ENCODE measurements at places on chromosomes 11 and 22.

- DNase-seq: no peak
These were observed 108.7 kb downstream of the CTTN start for GRCh38 chr11:70506986-70507385.

- DNase-seq: no peak
These were observed 38.1 kb downstream of the AHNAK start for GRCh38 chr11:62508336-62509058.

- no peak for DNase-seq
These were observed 19.6 kb downstream of the ACER3 start for GRCh38 chr11:76880314-76880713.

DNA sequence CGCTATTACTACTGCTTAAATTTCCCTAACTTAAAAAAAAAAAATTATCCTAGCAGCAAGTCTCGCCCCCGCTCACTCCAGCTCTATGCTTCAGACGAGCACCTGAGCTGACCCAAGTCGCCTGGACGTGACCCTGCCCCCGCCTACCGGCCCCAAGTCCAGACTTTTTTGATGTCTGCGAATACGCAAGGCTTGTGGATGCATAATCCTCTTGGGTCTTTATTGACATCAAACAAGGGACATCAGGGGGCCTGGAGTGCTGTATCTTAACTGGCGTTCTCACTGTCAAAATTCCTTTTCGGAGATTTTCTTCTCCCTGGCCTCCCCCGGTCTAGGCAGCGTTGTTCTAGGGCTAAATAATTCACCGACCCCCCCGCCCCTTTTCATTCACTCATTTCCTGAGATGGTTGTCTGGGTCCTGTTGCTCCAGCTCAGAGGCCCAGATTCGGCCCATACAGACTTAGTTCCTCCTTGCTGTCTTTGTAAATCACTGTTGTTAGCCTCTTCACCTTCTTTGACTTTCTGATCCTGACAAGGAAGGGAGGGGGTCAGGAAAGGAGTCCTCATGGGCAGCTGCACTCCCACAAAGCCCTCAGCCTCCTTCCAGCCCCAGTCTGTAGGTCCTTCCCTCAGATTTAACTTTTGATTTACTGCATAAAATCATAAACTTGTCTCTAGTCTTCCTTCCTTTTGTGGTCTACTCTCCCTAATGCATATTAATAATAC lies 601 bp upstream of the LRP4 start:
- DNase-seq: no peak

DNA sequence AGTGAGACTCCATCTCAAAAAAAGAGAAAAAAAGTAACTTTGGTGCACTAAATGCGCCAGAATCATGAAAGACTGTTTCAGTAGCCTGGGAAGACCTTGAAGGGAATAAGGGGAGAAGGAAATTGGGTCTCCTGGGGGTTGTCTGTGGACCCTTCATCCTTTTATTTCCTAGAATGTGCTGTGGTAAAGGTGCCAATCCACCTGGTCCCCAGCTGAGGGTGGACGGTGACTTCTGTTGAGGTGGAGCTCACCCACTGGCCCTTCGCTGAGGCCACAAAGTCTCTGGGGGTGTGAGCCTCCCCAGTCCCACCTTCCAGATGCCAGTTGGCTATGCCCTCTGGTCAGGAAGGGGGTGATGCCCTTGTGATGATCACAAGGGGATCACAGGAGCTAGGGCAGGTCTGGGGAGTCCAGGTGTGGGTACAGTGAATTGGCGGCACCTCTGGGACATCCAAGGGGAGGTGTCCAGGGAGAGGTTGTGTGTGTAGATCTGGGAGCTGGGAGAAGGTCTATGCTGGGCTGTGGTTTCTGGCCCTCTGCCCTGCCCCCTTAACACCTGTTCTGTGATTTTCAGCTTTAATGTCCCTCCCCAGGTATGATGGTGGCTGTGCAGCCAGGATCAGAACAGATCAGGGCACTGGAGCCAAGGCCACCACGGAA lies 34.2 kb upstream of the LMO1 start:
- DNase-seq: no peak

GRCh38 chr11:127493330-127494022 lies 492.9 kb upstream of the KIRREL3 start:
- DNase-seq: no peak

GRCh38 chr11:114060392-114061047 lies 1.0 kb downstream of the ZBTB16 start:
- DNase-seq: peak; percentile 24

- DNase-seq: no peak
These were observed 5.2 kb downstream of the DGAT2 start for GRCh38 chr11:75773595-75774353.

DNA sequence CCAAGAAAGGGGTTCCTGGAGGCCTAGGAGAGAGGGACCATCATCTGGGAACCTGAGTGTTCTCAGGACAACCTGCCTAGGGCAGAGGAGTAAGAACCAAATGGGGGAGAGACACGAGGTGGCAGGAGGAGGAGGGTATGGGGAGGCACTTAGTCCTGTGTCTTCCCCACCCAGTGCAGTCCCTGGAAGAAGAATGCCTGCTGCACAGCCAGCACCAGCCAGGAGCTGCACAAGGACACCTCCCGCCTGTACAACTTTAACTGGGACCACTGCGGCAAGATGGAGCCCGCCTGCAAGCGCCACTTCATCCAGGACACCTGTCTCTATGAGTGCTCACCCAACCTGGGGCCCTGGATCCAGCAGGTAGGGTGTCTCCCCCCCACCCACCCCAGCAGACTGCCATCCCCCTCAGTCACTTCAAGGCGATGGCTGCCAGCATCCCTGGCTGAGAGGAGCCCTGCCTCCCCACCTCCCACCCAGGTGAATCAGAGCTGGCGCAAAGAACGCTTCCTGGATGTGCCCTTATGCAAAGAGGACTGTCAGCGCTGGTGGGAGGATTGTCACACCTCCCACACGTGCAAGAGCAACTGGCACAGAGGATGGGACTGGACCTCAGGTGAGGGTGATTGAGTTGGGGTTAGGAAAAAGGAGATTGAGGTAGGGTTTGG lies 3.7 kb upstream of the INPPL1 start:
- no peak for DNase-seq

- no peak for DNase-seq
These were observed 162.8 kb downstream of the DSCAML1 start for GRCh38 chr11:117633976-117634755.

GRCh38 chr11:65438257-65439151 lies 15.9 kb downstream of the NEAT1 start:
- no peak for DNase-seq

DNA sequence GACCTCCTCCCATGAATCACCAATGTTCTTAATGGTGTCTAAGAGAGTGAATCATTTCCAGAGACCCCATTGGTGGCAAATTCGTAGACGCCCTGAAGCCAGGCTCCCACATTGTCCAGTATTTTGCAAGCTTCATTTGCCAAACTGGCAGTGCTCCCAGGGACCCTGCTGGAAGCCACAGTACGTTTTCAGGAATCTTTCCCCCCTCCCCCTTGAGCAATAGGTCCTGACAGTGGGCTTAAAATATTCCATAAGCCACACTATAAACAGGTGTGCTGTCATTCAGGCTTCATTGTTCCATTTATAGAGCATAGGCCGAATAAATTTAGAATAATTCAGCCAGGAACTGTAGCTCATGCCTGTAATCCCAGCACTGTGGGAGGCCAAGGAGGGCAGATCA lies 125.3 kb downstream of the MORC2 start:
- no peak for DNase-seq

GRCh38 chr22:37283393-37283937 lies 1.2 kb downstream of the CYTH4 start:
- DNase-seq: peak; percentile 60

- DNase-seq: no peak
These were observed 242.1 kb downstream of the LUZP2 start for GRCh38 chr11:24738972-24739371.

- no peak for DNase-seq
These were observed 2.1 kb upstream of the LMO1 start for GRCh38 chr11:8265681-8266241.

DNA sequence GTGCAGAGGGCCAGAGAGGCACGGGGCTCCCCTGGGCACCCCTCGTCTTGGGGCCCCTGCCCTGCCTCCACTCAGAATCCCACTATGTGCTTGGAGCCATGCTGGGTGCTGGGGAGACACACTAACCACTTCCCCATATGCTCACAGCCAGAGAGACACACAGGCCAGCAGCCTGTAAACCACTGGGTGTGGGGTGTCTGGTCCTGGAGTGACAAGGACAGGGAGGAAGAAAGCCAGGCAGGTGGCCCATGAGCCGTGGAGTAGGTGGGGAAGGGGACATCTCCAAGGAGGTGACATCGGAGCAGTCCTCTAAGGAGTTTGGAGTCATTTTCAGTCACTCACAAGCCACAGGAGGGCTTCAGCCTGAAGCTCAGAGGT lies 58.9 kb downstream of the CDKN1C start:
- DNase-seq: no peak

- no peak for DNase-seq
These were observed 251.2 kb downstream of the FAT3 start for GRCh38 chr11:92475819-92476218.

- no peak for DNase-seq
These were observed 21.9 kb downstream of the PC start for GRCh38 chr11:66936311-66936711.

DNA sequence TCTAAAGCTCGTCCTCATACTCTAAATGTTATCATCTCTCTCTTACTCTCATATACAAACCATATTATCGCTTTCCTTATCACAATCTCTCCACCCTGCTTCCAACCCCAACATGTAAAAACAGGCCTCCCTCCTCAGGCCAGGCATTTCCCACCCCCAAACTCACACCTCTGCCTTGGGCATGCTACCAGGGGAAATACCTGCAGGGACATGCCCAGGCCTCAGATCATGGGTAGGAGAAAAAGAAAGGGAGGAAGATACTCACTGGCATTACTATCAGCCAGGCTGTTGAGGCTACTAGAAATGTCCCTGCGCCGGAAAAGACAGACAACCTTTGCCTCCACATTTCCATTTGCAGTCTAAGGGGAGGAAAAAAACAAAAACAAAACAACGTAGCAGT lies 1.8 kb downstream of the MTA2 start:
- no peak for DNase-seq

- DNase-seq: no peak
These were observed 121.5 kb upstream of the LUZP2 start for GRCh38 chr11:24375351-24375750.
